ENCODE measurements at places on chromosomes 5 and 9.

DNA sequence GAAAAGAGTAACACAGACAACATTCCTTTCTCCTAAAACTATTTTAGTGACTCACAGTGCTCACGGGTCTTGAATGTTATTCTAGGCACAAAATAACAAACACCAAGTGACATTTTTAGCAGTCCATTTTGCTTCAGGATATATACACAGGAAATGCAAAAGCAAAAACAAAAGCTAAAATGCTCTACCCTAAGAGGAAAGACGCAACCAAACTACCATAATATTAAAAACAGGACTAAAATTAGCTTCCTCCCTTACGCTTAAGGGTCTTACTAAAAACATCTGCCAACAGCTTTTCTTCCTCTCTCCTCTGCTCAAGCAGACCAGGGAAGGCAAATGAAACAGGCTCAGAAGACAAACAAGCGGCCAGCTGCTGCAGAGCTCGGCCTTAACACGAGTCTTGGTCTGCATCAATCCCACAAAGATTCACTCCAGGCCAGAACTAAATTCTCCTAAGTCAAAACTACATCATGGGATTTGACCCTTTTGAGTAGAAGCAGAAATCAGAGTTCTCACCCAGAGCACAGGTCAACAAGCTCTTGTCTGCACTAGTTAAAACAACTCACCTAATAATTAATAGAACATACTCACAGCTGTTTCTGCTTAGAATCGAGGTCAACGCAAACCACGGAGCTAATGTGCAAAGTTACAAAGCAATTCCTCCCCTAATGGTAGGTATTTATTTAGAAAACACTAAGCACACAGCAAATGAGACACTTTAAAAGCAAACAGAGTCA, 62.3 kb downstream of the RAPGEF1 start:
- no peak for DNase-seq

DNA sequence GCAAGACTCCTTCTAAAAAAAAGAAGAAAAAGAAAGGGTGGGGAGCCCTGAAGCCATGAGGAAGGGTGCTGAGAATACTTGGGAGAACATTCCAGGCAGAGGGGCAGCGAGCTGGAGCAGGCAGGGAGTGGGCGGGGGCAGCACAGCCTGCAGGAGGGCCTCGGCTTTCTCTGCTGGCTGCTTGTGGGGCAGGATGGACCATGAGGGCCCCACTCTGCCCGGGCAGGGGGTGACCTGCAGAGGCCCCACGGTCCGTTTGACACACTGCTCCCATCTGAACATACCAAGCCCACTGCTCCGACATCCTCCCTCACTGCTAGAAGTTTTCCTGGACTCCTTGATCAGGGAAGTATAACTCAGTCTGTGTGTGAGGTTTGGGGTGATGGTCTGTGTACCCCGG, 11.7 kb upstream of the NUP214 start:
- no peak for DNase-seq

- no peak for DNase-seq
These were observed 30.0 kb downstream of the DNAJC21 start for GRCh38 chr5:34959323-34959722.

DNA sequence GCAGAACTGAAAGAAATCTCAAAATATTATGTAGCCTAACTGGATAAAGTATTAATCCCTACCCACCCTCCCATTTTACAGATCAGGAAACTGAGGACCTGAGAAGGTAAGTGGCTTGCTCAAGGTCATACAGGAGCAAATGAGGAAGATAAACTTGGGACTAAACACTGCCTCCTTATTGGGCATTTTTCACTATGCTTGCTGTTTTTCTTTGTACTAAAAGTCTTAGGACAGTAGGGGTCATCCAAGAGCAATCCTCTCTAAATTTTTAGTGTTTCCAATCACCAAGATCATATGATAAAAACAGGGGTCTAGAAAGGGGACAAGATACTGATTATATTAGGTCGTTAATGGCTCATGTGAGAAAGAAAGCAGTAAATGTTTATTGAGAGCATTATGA, 80.8 kb downstream of the RORB start:
- no peak for DNase-seq

DNA sequence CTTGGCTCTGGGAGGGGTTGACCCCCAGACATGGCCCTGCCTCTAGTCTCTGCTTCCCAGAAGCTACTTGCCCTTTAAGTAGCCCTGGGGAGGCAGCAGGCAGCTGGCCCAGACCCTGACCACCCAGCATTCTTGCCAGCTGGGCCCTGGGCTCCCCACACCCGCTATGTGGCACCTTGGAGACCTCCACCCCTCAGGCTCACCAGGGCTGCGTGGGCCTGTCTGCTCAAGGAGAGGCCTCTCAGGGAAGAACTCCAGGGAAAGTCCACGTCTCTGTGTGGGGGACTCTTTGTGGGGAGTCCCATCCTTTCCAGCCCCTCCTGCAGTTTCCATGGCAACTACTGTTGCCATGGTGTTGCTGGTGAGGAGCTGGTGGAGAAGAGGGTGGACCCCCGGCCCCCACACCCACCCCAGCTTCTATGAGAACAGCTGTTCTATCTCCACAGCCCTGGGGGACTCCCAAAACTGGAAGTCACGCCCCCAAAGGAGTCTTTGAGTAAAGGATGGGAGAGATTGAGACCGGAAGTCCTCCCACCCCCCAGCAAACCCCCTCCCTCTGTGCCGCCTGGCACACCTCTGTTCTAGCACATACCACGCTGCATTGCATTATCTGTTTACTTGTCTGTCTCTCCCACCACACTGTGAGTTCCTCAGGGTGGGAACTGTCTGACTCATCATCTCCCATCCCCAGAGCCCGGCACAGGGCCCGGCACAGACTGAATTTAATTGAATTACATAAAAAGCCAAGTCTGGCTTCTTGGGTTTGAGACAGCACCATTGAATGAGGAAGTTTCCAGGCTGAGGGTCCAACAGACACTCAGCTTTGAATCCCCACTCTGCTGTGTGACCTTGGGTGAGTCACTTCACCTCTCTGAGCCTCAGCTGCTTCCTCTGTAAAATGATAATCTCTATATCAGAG, 12.6 kb downstream of the DNM1 start:
- no peak for DNase-seq

DNA sequence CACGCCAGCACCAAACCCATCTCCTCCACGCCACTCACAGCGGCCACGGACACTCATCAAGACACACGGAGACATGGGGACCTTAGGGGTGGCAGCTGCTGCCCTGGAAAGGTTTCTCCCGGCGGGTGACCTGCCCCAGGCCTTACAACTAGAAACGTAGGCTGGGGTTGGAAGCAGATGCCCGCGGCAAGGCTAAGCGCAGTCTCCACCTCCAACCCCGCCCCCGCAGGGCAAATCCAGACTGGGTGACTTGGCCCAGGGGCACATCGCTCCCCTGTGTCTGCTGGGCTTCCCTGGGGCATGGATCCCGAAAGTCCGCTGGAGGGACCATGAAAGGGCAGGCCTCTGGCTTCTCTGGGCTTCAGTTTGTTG, 12.0 kb upstream of the ASS1 start:
- no peak for DNase-seq

DNA sequence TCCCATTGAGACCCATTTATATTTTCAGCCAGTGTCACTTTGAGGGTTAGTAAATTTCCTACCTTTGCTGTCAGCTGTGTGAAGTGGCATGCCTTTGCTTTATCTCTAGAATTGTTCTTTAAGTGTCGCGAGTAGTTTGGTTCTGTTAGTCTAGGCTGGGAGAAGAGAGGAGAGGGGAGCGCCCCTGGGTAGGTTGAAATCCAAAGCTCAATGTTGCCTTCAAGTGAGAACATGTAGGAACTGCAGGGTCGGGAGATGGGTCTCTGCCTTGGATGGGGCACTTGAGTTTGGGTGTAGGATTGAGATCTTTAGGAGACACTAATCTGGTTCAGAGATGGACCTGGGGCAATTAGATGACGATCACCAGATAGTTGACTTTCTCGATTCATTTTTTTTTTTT, 46.3 kb downstream of the STC2 start:
- no peak for DNase-seq

All from left hindlimb (tissue), 1 donor.